GM12878 (cell line): ENCODE measurements at places on chromosomes 2 and 18. TPM values are rescaled to one million over a fixed set of nuclear protein-coding genes. Genes with fewer than 3 reads are reported as not detected.

The PRKAG3 gene
- polyA plus RNA-seq = not detected in 2 replicates

The POMC gene
- polyA plus RNA-seq = 9.9 and 11.0 TPM in 2 replicates

- no peaks in the 10 kb centered on the region for H3K4me1 ChIP-seq
- peaks cover 11% of the 10 kb centered on the region; the same call in 1 of the 2 replicates for H3K27me3 ChIP-seq
- no peaks in the 10 kb centered on the region for H3K36me3 ChIP-seq
- H3K4me3 ChIP-seq = no peak overlapping the region
- no peak for DNase-seq
Measured at GRCh38 chr2:232418466-232419244, 12.0 kb downstream of the ALPG start.

DNA sequence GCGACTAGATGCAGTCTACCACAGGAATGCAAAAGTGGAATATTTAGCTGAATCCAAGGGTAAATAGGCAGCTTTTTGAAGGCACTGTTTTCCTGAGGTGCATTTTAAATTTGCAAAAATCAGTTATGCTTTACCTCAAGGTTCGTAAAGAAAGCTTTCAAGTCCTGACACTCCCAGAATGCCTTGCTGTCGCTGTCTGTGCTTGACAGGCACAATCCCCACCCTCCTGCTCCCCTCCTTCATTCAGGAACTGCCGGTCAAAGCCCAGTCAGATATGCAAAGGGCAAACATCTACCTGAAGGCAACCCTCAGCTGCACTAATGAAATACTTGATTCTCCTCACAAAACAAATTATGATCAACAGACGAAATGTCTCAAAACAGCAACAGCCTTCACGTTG lies 97.4 kb upstream of the DDX18 start:
- H3K4me1 ChIP-seq = no peaks in the 10 kb centered on the region; the same call in 1 of the 2 replicates
- no peaks in the 10 kb centered on the region for H3K27me3 ChIP-seq
- no peak for DNase-seq
- no peaks in the 10 kb centered on the region for H3K36me3 ChIP-seq
- H3K27ac ChIP-seq = no peak overlapping the region

DNA sequence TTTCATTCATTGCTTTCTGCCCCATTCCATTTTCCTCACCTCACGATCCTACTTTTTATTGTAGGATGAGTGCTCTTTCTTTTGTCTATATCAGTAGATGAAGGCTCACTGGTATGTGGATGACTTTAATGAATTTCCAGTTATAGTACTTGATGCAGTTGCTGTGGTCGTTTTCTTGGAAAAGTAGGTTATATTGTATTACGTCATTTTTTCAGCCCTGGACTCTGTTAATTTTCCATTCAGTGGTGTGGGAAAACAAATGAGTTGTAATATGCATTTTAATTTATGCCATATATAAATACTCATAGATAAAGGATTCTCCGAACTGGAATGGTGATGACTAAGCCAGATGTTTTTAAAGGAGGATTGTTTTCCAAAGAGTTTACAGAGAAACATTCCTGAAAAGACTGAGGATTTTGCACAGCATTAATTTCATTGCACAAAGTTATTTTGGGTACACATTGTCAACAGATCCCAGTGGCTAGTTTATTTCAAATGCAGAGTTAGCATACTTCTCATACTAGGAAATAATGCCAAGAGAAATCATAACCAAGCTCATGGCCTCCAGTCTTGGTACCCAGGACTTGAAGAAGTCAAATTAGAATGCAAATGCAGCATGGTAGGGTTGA lies 189.7 kb downstream of the PAX3 start:
- no peak overlapping the region for H3K27ac ChIP-seq
- H3K4me3 ChIP-seq = no peak overlapping the region

GRCh38 chr2:226600184-226600583 lies 199.4 kb downstream of the IRS1 start:
- no peaks in the 10 kb centered on the region for H3K4me1 ChIP-seq
- DNase-seq = no peak
- H3K36me3 ChIP-seq = no peaks in the 10 kb centered on the region
- no peak overlapping the region for H3K27ac ChIP-seq

- DNase-seq = no peak
- H3K27ac ChIP-seq = no peak overlapping the region
- H3K4me3 ChIP-seq = no peak overlapping the region
- H3K4me1 ChIP-seq = no peaks in the 10 kb centered on the region
- no peaks in the 10 kb centered on the region; the same call in 1 of the 2 replicates for H3K27me3 ChIP-seq
Measured at GRCh38 chr2:204251158-204251997, 293.9 kb upstream of the PARD3B start.

The ZBTB7C gene
- not detected in 2 replicates for polyA plus RNA-seq

The CCDC85A gene
- polyA plus RNA-seq = not detected in 2 replicates
